PC-3 (cell line): ENCODE measurements at places on chromosomes 12 and 14. TPM values are rescaled to one million over a fixed set of nuclear protein-coding genes. Genes with fewer than 3 reads are reported as not detected.

The CYP27B1 gene
- total RNA-seq, result 8.1 and 8.6 TPM in 2 replicates

The SIX6 gene
- not detected in 2 replicates for total RNA-seq

- no peak for DNase-seq
Observed at GRCh38 chr12:118835926-118836325, 145.4 kb upstream of the SRRM4 start.

DNA sequence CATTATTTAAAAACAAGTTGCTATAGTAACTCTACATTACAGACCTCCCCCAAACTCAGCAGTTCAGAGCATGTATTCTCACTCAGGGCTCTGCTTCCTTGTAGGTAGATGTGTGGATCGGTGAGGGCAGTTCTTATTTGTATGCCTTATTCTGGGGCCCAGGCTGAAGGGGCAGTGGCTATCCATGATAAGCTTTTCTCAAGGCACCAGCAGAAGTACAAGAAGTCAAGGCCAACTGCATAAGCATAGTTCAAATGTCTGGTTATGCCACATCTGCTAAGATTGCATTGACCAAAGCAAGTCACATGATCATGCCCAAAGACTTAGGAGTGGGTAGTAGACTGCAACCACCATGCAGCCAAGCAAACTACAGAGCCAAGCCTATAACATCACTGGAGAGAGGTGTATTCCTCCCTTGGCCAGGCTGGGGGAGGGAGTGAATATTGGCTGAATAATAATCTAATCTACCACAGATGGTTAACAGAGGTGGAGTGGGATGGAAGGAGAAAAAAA is 4.6 kb downstream of the PSEN1 start:
- no peak for DNase-seq

- DNase-seq, result no peak
Observed at GRCh38 chr12:125205386-125205785, 140.2 kb downstream of the AACS start.

- DNase-seq, result no peak
Observed at GRCh38 chr12:82146740-82147139, 211.4 kb downstream of the CCDC59 start.

DNA sequence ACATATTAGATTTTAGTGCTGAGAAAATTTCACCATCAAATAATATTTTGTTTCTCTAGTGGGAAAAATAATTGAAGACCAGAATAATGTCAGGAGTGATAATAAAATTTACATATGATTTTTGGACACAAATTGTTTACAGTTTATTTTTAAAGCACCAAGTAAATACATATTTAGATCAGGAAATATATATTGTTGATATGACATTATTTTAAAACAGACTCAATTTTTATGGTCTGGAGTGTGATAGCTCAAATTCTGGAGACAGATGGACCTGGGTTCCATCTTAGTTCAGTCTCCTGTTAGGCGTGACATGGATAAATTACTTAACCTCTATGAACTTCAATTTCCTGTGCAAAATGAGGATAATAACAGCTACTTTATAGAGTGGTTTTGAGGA is 135.4 kb downstream of the TPH2 start:
- no peak for DNase-seq

GRCh38 chr14:79404874-79405511 is 806.3 kb downstream of the DIO2 start:
- DNase-seq, result no peak
